T-cell (primary cell): ENCODE measurements at places on chromosomes 6 and 20. TPM values are rescaled to one million over a fixed set of nuclear protein-coding genes. Genes with fewer than 3 reads are reported as not detected.

The HCRTR2 gene
- not detected for total RNA-seq

The C6orf58 gene
- not detected for total RNA-seq

The PHACTR1 gene
- total RNA-seq = 2.1 TPM

The OR2H1 gene
- not detected for total RNA-seq

The ZBTB2 gene
- 28.3 TPM for total RNA-seq

The LBP gene
- 0.32 TPM for total RNA-seq

The SYS1 gene
- 53.1 TPM for total RNA-seq

The IP6K3 gene
- total RNA-seq = not detected

The HLA-DRB5 gene
- 3.2 TPM for total RNA-seq

The VNN1 gene
- not detected for total RNA-seq

- DNase-seq = no peak
Measured at GRCh38 chr6:138568997-138569396, 69.7 kb upstream of the NHSL1 start.

GRCh38 chr6:113184291-113184690 is 672.9 kb upstream of the MARCKS start:
- no peak for DNase-seq

- no peak for DNase-seq
Measured at GRCh38 chr6:160398674-160399271, 50.6 kb downstream of the SLC22A3 start.

- DNase-seq = no peak
Measured at GRCh38 chr6:7883381-7883780, 27.2 kb downstream of the TXNDC5 start.

GRCh38 chr6:39930540-39930939 is 3.7 kb downstream of the MOCS1 start:
- no peak for DNase-seq

DNA sequence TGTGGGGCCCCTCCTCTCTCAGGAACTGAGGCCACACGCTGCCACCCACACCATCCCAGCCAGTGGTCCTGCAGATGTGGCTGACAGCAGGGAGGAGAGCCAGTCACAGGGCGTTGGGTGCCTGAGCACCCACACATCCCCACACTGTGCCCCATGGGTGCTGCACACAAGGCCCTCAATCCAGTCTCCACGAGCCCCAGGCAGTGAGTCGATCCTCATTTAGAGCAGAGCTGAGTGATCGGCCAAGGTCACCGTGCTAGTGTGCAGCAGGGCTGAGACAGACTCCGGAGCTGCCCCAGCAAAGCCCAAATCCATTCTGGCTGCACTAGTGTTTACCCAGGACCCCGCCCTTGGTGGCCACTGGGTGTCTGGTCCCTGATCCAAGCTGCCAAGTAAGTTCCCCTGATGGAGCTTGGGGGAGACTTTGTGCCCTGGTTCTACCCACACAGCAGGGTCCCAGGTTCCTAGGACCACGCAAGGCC is 9.0 kb downstream of the C20orf203 start:
- no peak for DNase-seq

DNA sequence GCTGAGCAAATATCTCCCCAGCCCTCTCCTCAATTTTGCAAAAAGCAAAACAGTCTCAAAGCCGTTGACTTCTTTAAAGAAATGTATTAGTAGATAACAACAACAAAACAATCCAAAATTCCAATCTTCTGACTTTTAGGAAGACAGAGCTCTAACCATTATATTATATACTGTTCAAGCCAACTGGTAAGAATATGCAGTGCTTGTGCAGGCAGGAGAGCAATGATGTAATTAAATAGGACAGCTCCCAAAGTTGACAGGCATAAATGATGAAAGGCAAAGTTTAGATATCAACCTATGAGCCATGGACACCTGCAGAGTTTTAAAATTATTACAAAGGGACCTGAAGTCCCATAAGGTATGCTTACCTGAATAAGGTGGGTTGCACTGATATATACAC is 16.6 kb upstream of the CEP85L start:
- DNase-seq = no peak

- DNase-seq = no peak
Measured at GRCh38 chr6:107956181-107956580, 1.8 kb downstream of the SEC63 start.

DNA sequence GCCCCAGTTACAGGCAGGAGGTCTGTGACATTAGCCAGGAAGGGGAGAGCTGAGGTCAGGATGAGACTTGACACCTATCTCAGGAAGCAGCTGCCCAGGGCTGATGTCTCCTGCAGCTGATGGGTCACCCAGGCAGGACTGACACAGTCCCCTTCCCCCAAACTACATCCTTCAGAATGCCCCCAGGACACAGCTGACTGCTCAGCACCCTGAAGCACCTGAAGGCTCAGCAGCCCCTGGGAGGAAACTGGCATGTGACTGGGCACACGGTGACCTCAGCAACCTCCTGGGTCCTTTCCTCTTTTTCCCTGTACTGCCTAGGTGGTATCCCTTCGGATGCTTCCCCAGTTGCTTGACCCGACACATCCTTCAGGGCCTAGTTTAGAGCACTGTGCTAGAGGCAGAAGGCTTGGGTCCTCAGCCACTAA is 1.9 kb downstream of the SDC4 start:
- no peak for DNase-seq

GRCh38 chr6:16396497-16397319 is 158.3 kb downstream of the GMPR start:
- no peak for DNase-seq

DNA sequence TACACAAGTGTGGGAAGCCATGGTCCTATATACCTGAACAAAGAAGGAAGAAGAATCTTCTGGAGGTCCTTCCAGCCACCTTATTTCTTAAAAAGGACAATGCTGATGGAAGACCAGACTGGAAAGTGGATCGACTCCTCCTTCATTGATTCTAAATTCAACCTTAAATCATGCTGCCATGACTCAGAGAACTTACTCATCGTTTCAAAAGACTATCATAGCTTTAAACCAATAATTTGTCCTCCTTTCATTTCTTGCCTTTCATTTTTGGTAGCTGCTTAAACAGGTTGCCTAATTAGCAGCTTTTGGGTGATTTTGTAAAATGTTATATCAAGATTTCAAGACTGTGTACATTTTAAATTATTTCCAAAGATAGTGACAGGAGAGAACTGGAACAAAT is 60.8 kb downstream of the RTN4IP1 start:
- DNase-seq = no peak

DNA sequence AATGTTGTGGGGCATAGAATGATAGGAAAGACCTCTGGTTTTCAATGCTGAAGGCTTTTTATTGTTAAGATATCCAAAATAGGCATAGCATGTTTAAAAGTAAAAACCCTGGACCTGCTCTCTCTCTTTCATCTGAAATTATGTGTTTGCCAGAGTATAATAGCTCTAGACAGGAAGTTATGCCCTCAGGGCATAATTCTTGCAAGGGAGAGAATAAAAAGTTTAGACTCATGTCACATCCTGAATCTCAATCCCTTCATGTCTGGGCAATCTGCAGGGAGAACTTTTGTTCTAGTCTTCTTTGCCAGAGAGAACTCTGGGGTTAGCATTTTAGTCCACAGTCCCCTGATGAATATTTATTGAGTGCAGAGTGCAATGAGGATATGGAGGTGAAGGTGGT is 297.3 kb upstream of the FLRT3 start:
- DNase-seq = no peak

DNA sequence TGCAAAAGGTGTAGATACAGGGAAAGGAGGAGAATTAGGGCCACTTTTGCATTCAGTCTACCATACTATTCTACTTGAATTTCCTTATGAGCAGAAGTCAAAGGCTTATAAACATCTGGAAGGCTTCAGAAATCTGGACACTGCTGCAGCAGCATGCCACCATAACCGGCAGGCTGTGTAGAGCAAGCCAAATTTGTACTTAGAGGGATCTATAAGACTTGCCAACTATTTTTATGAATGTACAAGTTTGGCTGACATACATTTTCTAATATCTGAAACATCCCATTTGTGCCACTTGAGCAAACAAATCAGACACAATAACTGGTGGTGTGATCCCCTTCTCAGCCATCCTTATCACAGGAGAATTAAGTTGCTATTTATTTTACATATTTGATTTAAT is 14.0 kb upstream of the PLCB1 start:
- DNase-seq = no peak

- DNase-seq = no peak
Measured at GRCh38 chr20:62060631-62061541, 4.8 kb downstream of the TAF4 start.

GRCh38 chr6:21745543-21746337 is 152.2 kb downstream of the SOX4 start:
- no peak for DNase-seq

DNA sequence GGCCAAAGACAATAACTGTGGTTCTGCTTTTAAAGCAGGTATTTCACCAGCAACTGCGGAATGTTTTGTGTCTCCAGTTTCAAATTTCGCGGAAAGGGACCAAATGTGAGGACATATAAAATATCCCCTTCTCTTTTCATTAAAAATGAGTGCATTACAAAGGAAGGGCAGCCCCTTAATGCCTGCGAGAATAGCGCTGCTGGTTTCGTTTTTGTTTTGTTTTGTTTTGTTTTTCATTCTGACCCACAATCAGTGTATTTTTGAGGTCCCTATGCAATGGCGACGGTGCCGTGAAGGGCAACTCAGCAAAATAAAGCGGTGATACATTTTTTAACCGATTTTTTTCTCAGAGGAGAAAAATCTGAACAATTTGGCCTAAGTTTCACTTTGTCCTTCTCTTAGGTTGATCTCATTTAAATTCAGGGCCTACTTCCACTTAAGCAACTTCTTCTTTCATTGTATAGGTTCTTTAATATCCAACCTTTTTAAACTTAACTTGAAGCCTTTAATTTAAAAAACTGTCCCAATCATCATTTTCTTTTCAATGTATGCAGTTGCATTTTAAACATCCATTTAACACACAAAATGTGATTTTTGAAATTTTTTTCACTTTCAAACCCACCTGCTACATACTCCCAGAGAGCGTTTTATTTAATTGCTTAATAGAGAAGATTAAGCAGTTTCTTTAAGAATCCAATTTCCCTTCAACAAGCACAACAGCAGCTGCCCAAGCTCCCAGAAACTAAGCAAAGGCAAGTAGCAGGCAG is 2.9 kb upstream of the HIVEP2 start:
- peak; percentile 21 for DNase-seq

DNA sequence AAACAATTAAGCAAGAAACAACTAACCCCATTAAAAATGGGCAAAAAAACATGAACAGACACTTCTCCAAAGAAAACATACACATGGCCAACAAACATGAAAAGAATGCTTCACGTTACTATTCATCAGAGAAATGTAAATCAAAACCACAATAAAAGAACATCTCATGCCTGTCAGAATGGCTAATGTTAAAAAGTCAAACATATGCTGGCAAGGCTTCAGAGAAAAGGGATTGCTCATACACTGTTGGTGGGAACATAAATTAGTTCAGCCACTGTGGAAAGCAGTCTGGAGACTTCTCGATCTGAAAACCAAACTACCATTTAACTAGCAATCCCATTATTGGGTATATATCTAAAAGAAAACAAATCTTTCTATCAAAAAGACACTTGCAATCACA is 217.5 kb downstream of the TINAG start:
- DNase-seq = no peak

DNA sequence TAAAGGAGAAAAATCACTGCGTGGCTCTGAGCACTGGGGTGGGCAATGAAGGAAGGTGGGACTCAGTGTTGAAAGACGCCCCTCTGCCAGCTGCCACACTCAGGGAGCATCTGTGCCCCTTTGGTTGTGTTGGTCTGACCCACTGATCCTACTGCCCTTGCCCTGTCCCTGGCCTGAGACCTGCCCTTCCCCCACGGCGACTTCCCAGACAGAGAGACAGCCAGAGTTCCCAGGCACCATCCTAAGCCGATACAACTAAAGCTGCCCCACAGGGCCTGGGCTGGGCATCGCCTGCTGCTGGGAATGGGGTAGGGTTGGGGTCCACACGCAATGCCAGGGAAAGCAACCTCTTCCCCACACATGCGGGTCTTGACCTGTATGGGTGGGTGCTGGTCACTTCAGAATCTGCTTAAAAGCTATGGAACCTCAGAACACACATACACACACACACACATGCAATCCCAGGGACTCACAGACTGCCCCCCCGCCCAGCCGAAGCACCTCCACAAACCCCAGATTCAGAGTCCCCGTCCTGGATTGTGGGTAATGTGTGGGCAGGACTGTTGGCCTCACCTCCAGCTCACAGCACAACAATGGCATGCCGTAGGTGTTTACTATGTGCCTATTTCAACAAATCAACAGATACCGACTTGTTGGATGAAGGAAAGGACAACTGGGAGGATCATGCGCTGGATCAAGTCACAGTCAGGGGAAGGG is 10.9 kb upstream of the SPDEF start:
- DNase-seq = no peak

DNA sequence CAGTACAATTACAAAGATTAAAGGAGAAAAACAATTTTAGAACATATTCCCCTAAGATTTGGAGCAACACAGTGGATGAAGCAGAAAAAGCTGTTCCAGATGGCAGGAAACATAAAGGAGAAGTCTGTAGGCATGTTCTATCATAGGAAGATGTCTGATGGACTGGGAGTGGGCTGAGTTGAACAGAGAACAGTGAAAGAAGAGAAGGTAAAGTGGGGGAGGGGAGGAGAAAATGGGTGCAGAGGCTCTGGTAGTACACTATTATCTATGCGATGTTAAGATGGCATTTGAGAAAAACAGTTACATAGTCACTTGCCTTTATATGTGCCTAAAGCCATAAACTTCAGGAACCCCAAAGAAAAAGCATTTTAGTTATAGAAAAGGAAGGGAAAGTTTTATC is 4.2 kb upstream of the PHIP start:
- no peak for DNase-seq

GRCh38 chr20:25042531-25043498 is 15.1 kb downstream of the ACSS1 start:
- peak; percentile 50 for DNase-seq

DNA sequence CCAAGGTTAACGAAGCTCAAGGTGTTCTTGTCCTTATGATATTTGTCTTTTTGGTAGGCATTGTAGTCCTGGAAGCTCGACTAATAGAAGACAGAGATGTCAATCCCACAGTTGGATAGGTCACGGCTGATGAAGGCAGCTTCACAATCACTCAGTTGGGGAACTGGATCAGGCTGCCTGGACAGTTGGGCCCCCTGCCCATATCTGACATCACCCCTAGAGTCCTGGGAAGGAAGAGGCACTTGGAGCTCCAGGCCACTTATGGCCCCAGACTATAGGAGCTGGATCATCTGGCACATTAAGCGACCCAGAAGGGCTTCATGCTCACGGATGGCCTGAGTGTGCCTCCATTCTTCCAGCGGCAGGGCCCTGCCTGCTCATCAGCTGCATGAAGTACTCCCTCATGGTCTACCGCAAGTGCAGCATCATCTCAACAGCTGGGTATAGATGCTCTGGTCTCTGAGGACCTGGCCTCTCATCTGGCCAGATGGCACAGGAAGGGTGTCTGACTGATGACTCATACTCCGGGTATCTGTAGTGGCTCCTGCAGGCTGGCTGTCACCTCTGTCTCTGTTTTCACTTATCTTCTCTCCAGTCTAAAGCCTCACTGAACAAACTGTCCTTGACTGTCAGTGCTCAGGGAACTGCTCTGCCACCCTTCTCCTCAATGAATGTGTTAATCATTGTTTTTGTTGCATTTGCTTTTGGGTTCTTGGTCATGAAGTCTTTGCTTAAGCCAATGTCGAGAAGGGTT is 29.2 kb upstream of the SSR1 start:
- no peak for DNase-seq
